ENCODE measurements at places on chromosomes 3 and 15. TPM values are rescaled to one million over a fixed set of nuclear protein-coding genes. Genes with fewer than 3 reads are reported as not detected.
A peak's percentile ranks its signal among the peaks of the same experiment; 100 is the strongest.

DNA sequence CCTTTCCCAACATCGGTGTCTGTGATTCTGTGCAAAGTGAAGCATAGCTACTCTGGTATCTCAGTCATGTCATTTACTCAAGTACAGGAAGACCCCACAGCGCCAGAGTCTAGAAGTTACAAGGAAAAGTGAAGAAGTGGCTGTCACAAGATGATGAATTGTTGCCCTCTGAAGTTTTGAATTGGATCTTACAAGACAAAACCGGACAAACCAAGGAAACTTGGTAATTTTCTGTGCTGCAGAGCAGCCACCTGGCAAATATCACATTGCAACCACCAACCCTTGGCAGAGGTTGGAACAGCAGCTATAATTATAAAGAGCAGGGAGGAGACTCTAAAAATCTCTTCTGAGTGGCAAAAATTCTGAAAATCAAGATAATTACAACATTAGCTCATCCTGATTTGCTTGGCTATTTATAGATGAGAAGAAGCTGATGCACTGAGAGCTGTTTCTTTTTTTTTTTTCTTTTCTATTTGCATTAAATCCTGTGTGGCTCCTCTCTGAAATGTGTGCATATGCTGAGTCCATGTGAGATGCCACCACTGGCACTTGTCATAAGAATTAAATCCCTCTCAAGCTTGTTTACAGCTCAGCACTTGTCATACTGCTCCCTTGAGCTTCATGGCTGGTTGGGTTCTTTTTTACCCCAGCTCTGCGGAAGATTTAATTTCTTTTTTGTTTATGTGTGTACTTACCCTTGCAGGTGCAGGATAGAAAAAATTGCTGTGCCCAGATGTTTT, 68.0 kb upstream of the MNS1 start:
- DNase-seq = peak; percentile 80

- DNase-seq = no peak
Measured at GRCh38 chr3:15382405-15382923, 44.9 kb downstream of the METTL6 start.

GRCh38 chr15:98952381-98952803, 55.2 kb downstream of the PGPEP1L start:
- no peak for DNase-seq

GRCh38 chr15:78565951-78566774, 843 bp downstream of the CHRNA5 start:
- peak; percentile 37 for DNase-seq

ADAMTS17 gene
- total RNA-seq = 12.4 TPM

GRCh38 chr3:10294030-10294586, 1.4 kb upstream of the GHRL start:
- DNase-seq = no peak

MOBP gene
- not detected for total RNA-seq

SLC2A2 gene
- total RNA-seq = not detected

DNA sequence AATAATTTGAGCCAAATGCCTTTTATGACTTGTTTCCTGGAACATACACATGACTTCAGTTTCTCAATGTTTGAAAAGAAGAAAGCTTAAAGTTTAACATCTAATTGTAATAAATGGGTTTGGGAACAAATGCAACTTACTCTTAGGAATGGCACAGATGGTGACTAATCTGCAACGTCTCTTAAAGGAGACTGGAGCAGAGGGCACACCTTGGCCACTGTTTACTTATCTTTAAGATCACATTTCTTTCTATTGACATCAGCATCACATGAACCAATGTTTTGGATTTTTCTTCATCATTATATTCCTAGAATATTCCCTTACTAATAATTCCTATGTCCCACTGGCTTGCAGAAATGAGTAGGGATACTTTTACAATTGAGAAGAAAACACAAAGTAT, 229.5 kb downstream of the CHL1 start:
- no peak for DNase-seq

GLCE gene
- 42.7 TPM for total RNA-seq

DNA sequence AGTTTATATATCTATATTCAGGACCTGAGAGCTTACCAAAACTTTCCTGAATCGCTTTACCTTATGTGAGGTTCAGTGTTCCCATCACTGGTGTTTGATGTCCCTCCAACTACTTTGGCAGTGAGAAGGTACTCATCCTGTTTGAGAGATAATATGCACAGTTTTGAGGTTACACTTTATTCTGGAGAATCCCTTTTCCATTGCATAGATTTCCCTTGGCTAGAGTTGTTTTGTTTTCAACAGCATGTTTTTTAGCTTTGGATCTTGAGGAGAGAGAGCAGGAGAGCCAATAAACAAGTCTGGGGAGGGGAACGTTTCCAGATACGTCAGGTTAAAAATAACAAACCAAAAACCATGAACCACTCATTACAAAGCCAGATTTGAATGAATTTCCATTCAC, 33.6 kb downstream of the CD200 start:
- DNase-seq = peak; percentile 75

- DNase-seq = no peak
Measured at GRCh38 chr3:123792473-123793201, 91.5 kb downstream of the MYLK start.

- no peak for DNase-seq
Measured at GRCh38 chr3:22263042-22263441, 512.0 kb upstream of the ZNF385D start.

DNA sequence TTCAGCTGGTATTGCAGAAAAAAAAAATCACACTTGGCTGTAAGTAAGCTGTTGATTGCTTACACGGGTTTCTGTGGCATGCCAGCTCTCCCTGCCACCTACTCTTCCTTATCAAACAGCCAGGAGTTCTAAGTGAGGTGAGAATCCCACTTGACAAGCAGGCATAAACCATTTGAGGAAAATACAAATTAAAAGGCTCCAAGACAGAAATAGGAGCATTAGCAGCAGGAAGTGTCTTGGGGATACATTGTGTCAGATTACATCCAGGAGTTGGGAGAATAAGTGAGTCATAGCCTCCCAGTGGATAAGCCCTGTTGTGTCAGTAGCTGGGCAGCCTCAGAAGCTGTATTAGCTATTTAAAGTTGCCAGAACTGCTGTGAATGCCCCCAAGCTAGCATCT, 256.0 kb downstream of the CNTN4 start:
- peak; percentile 14 for DNase-seq

GRCh38 chr3:123692041-123692440, 107.2 kb upstream of the HACD2 start:
- no peak for DNase-seq

GRCh38 chr3:72180405-72180804, 395.5 kb upstream of the PROK2 start:
- no peak for DNase-seq

- DNase-seq = no peak
Measured at GRCh38 chr15:45319472-45320214, 58.7 kb downstream of the GATM start.

ADAMTS7 gene
- total RNA-seq = 16.3 TPM

- DNase-seq = no peak
Measured at GRCh38 chr15:77409259-77410156, 10.4 kb downstream of the PEAK1 start.

DNA sequence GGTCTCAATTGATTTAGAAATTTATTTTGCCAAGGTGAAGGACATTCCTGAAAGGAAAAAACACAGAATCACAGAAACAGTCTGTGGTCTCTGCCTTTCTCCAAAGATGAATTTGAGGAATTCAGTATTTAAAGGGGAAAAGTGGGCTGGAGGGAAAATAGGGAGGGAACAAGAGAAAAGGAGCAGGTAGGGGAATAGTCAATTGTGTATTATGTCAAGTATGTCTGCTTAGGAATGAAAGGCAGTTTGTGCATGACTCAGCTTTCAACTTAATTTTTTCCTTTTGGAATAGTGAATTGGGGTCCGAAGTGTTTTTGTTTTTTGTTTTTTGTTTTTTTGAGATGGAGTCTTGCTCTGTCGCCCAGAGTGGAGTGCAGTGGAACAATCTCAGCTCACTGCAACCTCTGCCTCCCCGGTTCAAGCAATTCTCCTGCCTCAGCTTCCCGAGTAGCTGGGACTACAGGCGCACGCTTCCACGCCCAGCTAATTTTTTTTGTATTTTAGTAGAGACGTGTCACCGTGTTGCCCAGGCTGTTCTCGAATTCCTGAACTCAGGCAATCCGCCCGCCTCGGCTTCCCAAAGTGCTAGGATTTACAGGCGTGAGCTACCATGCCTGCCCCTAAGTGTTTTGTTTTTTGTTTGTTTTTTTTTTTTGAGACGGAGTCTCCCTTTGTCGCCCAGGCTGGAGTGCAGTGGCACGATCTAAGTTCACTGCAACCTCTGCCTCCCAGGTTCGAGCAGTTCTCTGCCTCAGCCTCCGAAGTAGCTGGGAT, 74.1 kb upstream of the MAP4 start:
- no peak for DNase-seq

DNA sequence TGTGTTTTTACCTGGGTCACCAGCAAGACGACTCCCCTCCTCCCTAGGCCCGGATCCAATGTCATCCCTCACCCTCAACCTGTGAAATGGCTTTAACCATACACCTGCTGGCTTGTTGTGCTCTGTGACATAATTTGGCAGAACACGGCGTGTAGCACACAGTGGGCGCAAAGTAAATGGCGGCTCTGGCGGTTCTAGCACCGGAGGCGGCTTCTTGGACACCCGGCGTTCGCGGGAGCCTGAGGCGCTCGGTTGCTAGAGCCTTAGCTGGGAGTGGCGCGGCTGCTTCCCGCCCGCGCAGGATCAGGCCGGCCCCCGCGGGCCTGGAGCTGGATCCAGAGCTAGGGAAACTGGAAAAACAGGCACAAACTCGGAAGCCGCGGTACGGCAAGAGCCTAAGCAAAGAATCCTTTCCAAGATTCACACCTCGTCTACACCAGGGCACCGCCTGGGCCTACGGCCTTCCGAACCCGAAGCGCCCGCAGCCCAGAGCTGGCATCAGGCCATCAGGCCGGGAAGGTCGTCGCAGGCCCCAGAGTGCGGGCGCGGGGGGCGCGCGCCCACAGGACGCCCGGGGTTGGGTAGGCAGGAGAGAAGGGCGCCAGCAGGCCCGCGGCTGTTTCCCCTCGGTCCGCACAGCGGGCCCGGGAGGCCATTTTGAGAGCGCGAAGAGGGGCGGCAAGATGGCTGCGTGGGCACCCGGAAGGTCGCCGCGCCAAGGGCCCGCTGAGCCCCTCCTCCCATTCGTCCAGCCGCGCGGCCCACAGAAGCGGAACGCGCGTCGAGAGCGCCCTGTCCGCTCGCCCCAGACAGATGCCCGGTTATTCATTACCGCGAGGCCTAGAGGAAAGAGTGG, 43.9 kb upstream of the POLG start:
- DNase-seq = peak; percentile 62

NRG4 gene
- total RNA-seq = not detected

CD200R1L gene
- total RNA-seq = not detected

DNA sequence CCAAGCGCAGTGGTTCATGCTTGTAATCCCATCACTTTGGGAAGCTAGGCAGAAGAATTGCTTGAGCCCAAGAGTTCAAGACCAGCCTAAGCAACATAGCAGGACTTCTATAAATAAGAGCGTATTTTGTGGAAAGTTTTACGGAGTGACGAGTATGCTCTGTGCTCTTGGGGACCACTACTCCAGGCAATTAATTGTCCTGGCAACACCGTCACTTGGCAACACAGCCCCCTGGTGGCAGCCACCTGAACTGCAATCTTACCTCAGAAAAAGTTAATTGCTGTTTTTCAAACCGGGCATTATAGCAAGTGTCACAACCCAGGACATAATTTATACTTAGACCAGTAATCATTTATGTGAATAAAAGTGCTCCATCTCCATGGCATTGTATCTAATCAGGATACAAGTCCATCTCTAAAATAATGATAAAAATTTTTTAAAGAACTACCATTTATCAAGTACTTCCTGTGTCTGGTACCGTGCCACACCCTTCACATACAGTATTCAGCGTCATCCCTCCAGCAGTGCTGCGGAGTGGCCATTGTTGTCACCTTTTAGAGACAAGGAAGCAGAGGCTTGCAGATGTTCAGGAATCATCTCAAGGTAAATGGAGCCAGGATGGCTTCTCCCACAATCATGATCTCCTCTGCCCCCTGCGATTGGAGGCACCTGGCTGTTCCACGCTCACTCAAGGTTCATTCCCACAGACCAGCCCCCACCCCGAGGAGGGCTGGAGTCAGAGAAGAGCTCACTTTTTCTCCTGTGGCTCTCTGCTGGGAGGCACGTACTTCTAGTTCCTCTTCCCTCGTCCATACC, 34.5 kb downstream of the PLA2G4D start:
- peak; percentile 71 for DNase-seq

TRIM42 gene
- total RNA-seq = not detected

GRCh38 chr3:72738752-72739530, 109.3 kb downstream of the SHQ1 start:
- peak; percentile 53 for DNase-seq

DNA sequence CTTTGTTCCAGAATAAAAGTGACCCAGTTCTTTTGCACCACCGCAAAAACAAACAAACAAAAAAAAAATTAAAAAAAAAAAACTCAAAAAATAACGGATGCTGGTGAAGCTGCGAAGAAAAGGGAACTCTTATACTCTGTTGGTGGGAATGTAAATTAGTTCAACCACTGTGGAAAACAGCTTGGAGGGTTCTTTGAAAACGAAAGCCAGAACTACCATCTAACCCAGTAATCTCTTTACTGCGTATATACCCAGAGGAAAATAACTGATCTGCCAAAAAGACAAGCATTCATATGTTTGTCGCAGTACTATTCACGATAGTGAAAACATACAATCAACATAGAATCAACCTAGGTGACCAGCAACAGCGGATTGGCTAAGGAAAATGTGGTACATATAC, 298.9 kb upstream of the CBLB start:
- DNase-seq = no peak

- no peak for DNase-seq
Measured at GRCh38 chr3:42510325-42510724, 7.9 kb downstream of the VIPR1 start.

KLHL18 gene
- total RNA-seq = 16.6 TPM

- DNase-seq = no peak
Measured at GRCh38 chr3:163951397-163951987, 1126.8 kb downstream of the SI start.

DNA sequence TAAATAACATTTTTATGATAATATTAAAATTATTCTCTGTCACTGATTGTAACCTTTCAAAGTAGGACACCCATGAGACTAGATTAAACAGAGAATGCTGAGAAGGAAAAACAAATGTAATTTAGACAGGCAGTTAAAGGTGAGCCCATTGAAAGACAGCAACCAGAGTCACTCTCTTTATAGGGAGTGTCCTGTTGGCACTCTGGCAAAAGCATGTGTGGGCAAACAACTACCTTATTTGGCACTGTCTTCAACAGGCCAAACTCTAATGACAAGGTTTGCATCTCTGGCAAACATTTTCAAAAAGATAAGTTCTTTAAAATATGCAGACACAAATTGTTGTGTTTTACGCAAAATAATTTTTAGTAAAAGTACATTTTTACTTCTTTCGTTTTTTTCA, 29.8 kb downstream of the NFKBIZ start:
- no peak for DNase-seq

C3orf49 gene
- not detected for total RNA-seq

C15orf62 gene
- 0.51 TPM for total RNA-seq

CLRN1 gene
- total RNA-seq = 0.31 TPM

ERC2 gene
- 3.4 TPM for total RNA-seq

FILIP1L gene
- total RNA-seq = 72.0 TPM

GRCh38 chr3:193590088-193590856, 2.7 kb upstream of the OPA1 start:
- no peak for DNase-seq

COL6A5 gene
- not detected for total RNA-seq
